ENCODE measurements at places on chromosomes 5 and 9.

DNA sequence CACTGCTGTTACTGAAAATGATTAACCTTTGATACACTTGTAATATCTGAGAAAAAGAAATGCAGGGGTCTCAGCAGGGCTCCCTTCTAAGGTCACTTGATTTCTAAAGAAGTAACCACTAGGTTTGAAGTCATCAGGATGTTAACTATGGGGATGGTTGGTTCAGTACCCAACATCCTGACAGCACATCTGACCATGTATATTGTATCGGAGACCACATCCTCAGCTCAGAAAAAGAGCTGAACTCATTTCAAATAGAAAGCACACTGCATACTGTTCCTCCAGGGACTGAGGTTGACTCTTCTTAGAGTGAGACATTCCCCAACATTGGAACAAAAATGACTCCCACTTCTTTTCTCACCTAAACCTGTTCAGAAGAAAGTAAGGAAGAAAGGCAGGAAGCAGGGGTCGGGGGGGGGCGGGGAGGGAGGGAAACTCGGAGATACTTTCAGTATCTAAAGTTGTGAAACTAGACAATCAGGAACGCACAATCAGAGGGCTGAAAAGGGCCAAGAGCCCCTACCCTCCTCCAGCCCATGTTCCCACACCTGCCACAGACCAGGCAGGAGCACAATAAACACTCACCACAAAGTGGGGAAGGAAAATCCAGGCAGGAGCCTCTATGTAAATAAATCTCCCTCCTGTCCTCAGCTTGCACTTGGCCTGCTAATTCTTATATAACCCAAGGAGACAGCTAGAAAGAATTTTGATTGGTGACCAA, 730 bp upstream of the GZMA start:
- no peak for DNase-seq

DNA sequence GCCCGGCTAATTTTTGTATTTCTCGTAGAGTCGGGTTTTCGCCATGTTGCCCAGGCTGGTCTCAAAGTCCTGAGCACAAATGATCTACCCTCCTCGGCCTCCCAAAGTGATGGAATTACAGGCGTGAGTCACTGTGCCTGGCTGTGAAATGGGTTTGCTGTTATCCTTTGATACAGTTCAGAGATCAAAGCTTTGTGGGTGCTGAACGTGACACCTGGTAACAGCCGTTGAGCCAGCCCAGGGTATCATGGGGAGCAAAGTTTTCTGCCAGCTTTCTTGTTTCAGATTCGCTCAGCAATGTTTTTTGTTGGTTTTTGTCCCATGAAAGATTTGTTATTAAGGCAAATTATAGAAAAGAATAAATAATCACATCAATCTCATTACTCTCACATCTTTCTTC, 68.9 kb upstream of the LPAR1 start:
- no peak for DNase-seq

DNA sequence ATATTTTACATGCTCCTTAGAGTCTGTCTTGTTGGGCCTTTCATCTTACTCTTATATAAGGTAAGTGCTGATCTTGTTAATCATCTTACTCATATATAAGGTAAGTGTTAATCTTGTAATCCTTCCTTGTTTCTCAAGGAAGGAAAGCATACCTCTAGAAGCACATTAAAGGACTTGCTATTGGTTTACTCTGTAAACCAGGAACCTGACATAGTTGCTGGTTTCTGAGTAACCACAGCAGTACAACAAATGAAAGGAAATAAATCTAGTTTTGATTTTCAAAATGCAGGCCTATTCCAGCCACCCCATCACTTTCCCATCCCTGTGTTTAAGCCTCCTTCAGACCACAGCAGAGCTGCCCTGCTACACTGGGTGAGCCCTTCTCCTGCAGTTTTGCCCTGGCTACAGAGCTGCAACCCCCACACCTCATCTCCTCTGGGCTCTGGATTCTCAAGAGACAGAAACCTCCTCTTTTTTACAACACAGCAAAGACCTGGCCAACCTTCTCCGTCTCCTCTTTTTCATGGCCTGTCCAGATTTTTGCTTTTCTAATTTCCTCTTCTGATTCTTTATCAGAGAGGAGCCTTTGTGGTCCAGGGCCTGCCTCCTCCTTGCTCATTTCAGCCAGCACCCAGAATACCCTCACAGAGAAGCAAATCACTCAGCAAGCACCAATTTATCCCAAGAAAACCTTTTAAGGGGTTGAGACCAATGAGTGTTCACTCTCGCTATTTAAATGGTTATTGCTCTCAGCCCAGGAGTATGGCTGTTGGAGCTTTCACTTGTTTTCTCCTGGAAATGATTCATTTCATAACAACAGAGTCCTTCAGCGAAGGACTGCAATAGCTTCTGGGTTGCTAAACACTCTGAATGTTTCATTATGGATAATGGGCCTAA, 103.2 kb downstream of the FSTL4 start:
- DNase-seq, result no peak

- DNase-seq, result no peak
Measured at GRCh38 chr9:21102305-21102704, 24.6 kb upstream of the IFNB1 start.

DNA sequence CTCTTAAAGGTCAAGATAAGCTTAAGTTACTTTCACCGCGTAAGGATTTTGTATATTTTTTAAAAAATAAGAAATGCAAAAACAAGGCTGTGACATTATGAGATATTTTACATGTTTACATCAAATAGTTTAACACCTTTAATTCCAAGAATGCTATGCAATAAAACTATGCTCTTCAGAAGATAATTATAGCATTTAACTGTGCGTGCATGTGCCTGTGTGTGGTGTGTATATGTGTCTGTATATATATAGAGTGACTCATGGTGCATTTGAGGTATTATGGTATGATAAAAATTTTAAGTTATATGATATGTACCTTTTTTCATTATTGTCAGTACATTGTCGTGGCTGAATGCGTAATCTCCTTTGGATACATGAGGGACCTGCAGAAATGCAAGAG, 539.3 kb downstream of the PDE4D start:
- DNase-seq, result no peak

DNA sequence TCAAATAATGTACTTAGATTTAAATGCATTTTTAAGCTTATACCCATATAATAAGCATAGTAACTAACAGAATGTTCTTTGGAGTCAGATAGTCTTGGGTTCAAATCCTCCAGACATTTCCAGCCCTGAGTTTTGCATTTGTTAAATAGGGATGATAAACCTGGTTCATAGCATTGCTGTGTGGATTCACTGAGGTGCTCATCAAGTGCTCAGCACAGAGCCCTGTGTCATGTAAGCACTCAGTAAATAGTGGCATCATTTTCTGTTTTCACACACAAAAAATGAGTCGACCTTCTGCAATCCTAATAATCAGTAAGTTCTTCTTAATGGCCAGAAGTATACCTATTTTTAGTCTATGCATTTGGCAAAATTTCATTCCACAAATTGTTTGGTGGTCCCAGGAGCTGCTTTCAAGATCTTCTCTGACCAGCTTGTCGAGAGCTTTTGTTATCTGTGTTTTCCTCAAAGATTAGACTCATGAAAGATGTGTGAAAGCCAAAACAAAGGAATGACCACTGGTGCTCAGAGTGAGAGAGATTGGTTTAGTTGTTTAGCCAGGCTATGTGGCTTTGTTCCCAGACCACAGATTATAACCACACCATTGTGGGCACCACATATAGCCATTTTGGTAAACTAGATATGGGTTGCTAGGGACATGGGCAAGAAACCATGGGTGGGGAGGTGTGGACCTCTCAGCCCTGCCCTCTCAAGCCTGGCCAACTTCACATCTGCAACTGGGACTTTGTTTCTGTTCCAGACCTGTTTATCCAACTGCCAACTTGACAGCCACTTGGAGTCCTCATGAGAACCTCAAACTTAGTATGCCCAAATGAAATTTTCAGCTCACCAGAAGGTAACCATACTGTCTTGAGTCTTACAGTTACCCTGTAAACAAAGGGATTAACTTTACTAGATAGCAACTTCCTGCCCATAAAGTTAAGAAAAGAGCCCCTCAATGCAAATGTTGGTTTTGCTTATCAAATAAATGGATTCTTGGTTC, 45.0 kb downstream of the DOCK8 start:
- no peak for DNase-seq

- no peak for DNase-seq
Measured at GRCh38 chr9:72875221-72875620, 77.6 kb downstream of the ALDH1A1 start.

DNA sequence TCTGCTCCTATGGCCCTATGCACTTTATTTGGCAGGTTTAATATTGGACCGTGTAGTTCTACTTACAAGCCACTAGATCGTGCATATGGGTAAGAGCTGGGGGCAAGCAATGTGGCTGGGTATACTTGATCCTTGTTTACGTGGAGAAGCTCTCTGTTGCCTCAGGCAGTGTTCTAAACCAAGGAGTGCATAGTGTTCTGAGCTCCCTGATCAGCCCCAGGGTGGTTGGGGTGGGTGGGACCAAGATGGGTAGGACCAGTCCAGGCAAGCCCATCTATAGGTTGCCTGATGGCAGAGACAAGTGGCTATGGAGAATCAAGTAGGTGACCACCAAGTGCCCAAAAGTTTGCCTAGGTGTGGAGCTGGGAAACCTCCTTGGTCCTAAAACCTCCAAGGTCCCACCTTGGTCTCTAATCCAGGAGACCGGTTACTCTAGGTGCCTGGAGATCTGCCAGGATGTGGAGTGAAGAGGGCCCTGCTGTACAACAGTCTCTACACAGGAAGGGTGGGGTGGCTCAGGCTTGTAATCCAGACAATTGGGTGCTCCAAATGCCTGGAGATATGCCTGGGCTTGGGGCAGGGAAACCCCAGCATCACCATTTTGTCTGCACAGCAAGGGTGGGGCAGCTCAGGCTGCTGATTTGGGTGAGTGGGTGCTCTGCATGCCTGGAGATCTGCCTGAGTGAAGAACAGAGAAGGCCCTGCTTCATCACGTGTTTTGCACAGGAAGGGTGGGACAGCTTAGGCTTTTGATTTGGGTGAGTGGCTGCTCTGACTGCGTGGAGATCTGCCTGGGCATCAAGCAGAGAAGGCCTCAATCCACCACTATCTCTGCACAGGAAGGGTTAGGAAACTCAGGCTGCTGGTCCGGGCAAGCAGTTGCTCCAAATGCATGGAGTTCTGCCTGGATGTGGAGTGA, 659.8 kb downstream of the TLE4 start:
- DNase-seq, result no peak

- no peak for DNase-seq
Measured at GRCh38 chr9:68711281-68711680, 6.2 kb downstream of the PIP5K1B start.

GRCh38 chr9:133785753-133786370, 47.7 kb upstream of the SARDH start:
- DNase-seq, result no peak

DNA sequence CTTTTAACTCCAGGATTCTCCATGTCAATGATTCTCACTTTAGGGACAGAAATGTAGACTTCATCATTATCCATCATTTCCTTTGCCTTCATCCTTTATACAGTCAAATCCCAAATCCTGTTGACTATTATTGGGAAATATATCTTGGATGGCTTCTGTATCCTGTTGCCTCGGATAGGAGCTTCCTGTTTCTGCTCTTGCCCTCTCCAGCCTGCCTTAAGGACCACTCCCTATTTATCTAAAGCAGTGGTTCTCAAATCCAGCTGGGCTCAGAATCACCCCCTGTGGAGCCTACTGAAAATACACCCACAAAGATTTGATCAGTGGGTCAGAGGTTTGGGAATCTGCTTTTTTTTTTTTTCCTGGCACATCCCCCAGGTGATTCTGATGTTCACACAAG, 8.5 kb downstream of the AFAP1L1 start:
- DNase-seq, result no peak

DNA sequence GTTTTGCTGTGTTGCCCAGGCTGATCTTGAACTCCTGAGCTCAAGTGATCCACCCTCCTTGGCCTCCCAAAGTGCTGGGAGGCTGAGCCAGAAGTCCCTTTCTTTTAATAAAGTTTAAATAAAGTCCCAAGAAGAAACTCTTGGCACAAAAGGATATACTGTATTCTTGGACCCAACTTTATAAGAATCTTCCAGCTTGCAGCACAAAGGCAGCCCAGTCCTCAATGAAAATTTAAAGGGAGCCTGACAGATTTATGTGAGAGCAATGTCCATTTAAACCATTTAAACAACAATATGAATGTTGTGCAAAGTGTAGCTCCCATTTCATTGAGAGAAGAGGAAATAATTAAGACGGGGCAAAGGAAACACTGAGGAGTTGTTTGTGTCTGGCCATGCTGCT, 217.0 kb downstream of the DOCK8 start:
- no peak for DNase-seq

DNA sequence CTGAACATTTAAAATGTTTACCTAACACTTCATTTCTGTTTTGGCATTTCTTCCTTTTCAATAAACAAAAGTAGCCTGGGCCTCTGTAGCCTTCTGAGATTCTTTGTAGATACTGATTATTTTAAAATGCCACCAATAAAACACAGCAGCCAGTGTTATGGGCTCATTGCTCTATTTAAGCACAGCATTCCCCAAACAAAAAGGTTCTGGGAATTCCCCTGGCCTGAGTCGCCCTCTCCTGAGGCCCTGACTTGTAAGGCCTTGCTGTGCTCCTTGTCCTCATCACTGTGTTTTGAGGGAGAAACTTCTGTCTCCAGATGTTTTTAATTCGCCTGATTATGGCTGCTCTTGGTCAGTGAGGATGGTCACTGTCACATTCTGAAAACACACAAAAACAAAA, 33.0 kb upstream of the CTXN3 start:
- no peak for DNase-seq

- no peak for DNase-seq
Measured at GRCh38 chr9:133564451-133565116, 30.1 kb downstream of the ADAMTSL2 start.

- DNase-seq, result no peak
Measured at GRCh38 chr5:56095579-56096102, 100.9 kb upstream of the IL6ST start.

GRCh38 chr5:138692370-138692769, 60.9 kb upstream of the CTNNA1 start:
- DNase-seq, result no peak
